ENCODE measurements at places on chromosomes 11 and 22.

DNA sequence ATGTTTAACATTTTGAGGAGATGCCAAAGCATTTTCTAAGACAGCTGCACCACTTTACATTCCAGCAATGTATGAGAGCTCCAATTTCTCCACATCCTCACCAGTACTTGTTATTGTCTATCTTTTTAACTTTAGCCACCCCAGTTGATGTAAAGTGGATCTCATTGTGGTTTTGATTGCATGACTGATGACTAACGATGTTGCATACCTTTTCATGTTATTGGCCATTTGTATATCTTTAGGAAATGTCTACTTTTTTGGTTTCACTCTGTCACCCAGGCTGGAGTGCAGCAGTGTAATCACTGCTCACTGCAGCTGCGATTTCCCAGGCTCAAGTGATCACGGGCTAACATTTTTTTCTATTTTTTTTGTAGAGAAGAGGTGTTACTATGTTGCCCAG, 8.9 kb downstream of the TTC28 start:
- no peak for DNase-seq

- no peak for DNase-seq
These were observed 13.7 kb downstream of the XNDC1N start for GRCh38 chr11:71914617-71915189.

DNA sequence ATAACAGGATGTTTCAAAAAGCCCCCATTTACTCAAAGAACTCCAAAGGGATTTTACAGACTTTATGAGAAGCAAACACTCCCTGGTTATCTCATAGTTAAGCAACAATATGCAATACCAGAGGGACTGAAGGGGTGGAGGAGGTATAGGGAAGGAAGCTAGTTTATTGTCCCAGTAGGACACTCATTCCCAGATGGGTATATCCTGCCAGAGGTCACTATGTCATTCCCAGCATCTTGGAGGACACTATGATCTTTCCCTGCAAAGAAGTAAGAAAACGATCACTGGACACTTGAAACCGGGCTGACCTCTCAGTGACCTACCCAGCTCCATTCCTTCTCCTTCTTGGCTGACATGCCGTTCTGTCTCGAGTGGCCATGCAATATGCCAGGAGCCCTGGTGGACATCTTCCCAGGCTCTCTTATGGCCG, 114.5 kb downstream of the NAT10 start:
- DNase-seq, result no peak

- no peak for DNase-seq
These were observed at the start of gene KCNJ1 for GRCh38 chr11:128867277-128867676. Gene KCNJ1 (minus strand): TSS chr11:128867296. CDS start chr11:128840243, 27,053 bp downstream.

GRCh38 chr11:104968355-104968855, at the start of gene CASP4:
Gene CASP4 (minus strand): TSS chr11:104968574. CDS start chr11:104968525, 49 bp downstream.
- peak; percentile 38 for DNase-seq

- DNase-seq, result no peak
These were observed 35.1 kb upstream of the KRTAP5-7 start for GRCh38 chr11:71491940-71492339.

- no peak for DNase-seq
These were observed 33.7 kb downstream of the APLP2 start for GRCh38 chr11:130103296-130103814.

GRCh38 chr11:96340555-96340885, 2.5 kb downstream of the MAML2 start:
- DNase-seq, result no peak

DNA sequence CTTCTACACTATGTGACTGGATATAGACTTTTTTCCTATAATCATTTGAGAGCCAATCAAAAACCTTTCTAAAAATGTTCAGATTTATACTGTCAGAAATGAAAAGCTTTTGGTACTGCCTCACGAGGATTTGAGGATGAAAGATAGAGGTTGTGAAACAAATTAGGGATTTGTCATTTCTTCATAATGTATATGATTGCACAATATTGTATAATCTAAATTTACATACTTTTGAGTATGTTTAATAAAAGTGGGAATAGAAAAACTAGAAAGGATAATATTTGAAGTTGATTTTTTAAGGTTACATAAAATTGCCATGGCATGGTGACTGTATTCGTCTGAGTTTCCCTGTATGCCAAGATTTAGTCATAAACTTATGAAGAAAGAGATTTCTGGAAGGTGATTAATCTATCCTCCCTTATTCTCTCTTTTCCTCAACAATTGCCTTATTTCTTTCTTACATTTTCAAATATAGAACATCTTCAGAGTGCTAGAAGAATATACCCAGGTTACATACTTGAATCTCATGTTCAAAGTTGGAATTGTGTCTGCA, 56.2 kb downstream of the CASP12 start:
- DNase-seq, result no peak

DNA sequence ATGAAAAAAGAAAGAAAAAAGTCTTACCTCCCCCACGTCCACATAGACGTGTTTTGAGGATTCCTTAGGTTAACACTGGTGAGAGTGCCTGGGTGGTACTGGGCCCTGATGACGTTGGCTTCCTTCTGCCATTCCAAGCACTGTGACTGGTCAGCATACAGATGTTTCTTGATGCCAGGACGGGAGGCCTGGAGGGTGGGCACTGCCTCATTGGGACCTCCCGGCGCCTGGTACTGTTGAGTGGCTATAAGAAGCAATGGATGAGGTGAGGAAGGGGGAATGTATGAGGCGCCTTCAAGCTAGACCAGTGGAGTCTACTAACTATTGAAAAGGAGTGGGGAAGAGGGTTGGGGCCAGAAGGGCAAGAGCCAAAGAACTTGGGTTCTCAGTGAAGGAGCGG, 45.3 kb downstream of the MICAL2 start:
- no peak for DNase-seq

- DNase-seq, result no peak
These were observed 938 bp downstream of the LAYN start for GRCh38 chr11:111541254-111542061.

DNA sequence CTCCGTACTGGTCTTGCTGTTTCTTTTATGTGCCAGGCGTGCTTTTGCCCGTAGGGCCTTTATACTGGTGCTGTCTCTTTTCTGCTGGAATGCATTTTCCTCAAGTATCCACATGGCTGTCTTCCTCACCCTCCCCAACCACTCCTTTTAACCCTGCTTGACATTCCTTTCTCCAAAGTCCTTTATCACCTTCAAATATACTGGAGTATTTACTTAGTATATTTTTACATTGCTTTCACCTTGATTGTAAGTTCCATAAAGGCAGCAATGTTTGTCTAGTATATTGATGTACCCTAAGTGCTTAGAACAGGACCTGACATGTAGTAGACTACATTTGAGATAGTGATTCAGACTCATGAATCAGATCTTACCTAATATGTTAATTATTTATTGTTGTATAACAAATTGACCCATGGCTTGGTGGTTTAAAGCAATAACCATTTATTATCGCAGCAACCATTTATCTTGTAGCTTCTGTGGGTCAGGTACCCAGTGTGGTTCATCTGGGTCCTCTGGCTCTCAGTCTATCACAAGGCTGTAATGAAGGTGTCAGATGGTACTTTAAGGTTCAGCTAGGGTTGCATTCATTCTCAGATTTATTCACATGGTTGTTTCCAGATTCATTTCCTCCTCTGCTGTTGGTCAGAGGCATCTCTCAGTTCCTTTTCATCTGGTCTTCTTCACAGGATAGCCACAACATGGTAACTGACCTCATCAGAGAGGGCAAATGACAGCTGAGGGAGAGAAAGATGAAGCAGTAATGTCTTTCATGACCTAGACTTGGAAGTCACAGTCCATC, 34.2 kb downstream of the DDX10 start:
- DNase-seq, result no peak

GRCh38 chr11:119591836-119592310, 137.1 kb downstream of the NECTIN1 start:
- no peak for DNase-seq

GRCh38 chr11:14638561-14638960, 5.0 kb upstream of the PDE3B start:
- DNase-seq, result peak; percentile 80

DNA sequence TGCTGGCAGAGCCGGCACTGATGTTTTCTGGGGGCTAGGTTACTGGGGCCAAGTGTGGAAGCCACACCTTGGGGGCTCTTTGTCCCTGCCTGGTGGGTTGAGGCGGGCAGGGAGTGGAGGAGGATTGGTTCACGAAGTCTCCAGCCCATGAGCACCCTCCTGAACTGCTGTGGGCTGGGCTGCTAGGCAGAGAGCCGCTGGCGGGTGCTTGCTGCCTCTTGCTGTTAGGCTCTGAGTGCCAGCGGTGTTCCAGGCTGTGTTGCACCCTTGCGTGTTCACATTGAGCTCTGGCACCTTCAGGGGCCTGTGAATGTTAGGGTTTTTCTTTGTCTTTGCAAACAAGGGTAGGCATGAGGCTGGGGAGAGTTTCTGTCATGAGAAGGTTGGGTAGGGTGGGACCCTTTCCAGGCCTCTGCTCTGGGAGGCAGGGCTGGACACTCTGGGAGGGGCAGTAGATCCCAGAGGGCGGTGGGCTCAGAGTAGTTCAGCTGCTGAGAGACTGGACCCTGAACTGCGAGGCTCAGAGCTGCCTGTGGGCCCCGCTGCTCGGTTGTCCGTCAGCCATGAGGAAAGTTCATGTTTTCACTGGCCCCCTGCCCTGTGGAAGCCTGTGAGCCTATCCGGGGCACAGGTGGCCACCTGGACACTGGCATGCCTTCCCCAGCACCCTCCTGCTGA, 24.0 kb upstream of the TMEM191C start:
- peak; percentile 3 for DNase-seq

GRCh38 chr22:43440556-43440955, 28.7 kb downstream of the MPPED1 start:
- peak; percentile 5 for DNase-seq

GRCh38 chr22:49437356-49437755, 390.3 kb downstream of the BRD1 start:
- DNase-seq, result no peak

DNA sequence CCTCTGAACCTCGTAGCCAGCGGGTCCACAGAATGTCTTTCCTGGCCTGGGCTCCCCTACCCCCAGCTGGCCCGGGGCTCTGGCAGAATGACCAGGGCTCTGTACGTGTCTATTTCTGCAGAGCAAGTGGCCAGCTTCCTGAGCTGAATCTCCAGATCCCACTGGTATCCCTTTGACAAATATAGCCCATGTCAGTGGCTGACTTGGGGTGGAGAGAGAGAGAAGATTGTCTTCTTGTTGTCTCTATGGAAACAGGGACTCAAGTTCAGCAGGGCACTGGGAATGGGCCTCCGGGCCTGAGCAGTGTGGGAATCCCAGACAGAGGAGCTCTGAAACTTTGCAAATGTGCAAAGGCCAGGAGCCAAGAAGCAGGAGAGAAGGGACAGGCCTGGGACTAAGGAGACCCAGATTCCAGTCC, 33.9 kb downstream of the ANO1 start:
- no peak for DNase-seq

DNA sequence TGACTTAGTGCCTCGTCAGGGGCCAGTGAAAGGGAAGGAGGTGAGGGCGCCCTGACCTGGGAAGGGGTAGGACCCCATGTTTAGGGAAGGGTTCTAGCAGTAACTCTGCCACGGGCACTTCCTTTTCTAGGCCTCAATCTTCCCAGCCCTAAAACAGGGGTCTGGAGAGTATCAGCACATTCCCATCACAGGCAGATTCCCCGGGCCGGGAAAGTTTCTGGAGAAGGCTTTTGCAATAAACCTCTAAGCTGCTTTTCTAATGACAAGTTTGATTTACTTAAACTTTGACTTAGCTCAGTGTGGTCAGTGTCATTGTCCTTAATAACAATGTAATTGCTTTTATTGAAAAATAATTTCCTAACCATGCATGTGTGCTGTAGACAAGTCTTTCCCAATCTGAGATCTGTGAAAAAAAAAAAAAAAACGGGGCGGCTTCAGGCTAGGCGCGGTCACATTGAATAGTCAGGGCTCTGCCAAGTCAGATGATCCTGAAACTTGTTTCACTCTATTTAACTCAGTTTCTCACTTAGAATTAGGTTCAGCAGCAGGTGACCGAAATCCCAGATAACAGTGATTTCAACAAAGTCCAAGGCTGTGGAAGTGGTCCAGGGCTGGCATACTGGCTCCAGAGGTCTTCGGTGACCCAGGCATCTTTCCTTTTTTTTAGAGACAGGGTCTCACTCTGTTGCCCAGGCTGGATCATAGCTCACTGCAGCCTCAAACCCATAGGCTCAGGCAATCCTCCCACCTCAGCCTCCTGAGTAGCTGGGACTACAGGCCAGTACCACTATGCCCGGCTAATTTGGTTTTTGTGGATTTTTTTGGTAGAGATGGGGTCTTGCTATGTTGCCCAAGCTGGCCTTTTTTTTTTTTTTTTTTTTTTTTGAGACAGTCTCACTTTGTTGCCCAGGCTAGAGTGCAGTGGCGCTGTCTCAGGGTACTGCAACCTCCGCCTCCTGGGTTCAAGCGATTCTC, 19.5 kb upstream of the TAB1 start:
- DNase-seq, result no peak

DNA sequence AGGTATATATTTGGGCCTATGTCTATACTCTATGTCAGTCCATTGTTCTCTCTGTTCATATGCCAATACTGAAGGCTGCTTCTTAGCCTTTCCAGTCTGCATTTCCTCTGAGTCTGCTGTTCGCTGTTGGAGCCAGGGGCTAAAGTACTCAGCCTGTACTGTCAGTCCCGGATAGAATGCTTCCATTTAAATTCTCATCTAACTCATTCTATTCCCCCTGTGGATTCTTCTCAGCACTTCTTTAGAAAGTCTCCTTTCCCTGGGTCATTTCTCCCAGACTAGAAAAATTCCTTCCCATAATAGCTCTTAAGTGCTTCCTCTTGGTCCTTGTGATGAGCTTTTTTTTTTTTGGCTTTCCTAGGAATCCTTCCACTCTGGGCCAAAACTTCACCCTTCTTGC, 293.1 kb downstream of the KIRREL3 start:
- DNase-seq, result no peak
